ENCODE measurements at places on chromosomes 6 and 20.

DNA sequence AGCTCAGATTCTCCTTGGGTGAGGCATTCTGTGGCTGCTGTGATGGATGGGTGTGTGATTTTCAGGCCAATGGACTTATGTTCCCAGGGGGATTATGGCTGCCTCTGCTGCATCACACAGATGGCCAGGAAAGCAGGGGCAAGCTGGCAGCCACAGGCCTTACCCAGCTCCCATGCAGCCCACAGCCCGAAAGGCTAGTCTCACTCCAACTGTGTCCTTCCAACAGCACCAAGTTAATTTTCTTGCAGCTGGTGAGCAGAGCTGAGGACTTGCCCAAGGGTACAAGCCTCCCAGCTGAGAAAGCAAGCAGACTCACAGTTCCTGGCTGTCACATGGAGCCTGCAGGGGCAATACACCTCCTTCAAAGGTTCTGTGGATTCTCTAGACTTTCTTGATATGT lies 155.2 kb upstream of the KHDRBS2 start:
- no peak for DNase-seq

DNA sequence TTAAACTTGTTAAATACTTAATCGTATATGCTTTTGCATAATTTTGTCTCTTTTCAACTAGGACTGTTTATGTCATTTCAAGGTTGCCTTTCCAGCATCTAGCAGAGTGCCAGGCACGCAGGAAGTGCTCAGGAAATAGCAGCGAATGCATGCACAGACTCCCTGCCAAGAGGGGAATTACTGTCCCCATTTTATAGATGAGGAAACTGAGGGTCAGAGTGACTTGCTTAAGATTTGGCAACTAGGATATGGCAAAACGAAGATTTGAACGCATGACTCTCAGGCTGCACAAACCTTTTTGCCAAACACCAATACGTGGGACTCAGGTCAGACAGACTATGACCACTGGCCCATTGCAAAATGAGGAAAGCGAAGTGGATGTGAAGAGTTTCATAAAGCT lies 22.5 kb downstream of the EYA2 start:
- no peak for DNase-seq

GRCh38 chr20:8662433-8662954 lies 406.4 kb upstream of the PLCB4 start:
- DNase-seq = no peak

- DNase-seq = no peak
These were observed 160.7 kb downstream of the MTHFD1L start for GRCh38 chr6:151026041-151026663.

GRCh38 chr20:13995841-13996240 lies 525 bp downstream of the MACROD2 start:
- DNase-seq = no peak

DNA sequence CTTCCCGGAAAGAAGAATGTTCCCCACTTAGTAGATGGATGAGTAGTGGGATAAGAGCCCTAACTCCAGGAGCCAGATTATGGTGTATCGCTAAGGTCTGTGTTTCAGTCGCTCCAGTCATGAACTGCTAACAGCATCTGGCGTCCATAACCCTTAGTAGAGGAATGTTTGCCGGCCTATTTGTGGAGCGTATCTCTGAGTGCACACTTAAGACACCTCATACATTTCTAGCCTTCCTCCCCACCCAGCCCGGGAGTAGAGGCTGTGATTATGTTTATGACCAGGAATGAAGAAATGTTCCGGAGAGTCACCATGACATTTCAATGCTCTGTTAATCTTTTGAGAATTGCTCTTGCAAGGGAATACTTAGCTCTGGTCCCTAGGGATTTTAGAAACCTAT lies 251.1 kb upstream of the SOX4 start:
- DNase-seq = no peak

DNA sequence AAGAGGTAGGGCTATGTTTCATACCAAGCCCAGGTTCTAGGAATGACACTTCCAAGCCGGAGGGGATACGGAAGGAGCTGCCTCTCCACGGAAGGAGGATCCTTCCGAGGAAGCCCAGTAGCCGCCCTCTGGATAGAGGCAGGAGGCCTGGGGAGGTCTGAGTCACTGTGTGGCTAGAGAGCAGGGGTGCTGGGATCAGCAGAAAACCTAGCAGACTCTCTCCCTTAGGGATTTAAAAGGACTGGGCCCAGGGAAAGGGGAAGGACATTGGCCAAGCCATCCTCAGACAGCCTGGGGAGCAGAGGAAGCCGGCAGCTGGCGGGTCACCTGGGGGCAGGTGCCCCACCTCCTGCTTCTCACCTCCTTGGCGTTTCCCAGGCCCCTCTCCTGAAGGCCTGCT lies 36.6 kb upstream of the NFATC2 start:
- no peak for DNase-seq

DNA sequence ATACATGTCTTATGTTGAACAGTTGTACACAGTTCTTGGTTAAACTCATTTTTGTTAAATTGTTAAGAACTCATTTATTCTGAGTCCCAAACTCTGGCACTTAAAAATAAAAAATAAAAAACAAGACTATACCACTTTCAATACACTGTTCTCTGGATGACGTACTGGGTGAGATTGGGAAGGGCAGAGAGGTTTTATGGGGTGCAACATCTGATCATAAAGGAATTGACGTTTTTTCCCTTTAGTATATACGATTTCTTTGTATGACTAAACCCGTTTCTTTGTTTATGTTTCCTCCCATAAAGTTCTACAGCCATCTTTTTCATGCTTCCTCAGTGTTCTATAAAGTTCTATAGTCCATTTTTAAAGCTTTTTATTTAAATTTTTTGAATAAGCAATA lies 69.1 kb downstream of the TRMT11 start:
- DNase-seq = no peak

Measured in stimulated activated CD8-positive, alpha-beta memory T cell treated with anti-CD3 and anti-CD28 coated beads, Interleukin-2, amount 100 ng/mL, for 1 hour (primary cell).